Hematopoietic multipotent progenitor cell (in vitro differentiated cells): ENCODE measurements at places on chromosomes 6 and 20.

DNA sequence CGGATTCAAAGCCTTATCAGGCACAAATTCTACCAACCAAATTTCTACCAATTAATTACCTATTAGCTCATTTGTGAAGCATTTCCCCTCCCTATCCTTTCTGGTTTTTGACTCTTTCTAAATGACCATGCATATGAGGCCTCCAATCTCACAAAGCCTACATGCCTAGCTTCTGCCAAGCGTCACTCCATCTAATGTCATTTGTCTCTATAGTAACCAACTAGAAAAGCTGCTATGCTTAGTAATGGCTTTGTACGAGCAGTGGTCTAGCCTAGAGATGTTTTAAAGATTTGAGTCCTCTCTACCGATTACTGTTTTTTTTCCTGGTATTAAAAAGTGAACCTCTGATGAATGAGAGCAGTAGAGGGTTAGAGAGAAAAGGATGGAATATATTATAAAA, 4.8 kb upstream of the ASF1A start:
- no peak for DNase-seq

- peak; percentile 50 for DNase-seq
Observed at GRCh38 chr20:64079273-64080012, at the start of gene RGS19. Gene RGS19 (minus strand): TSS chr20:64079518. CDS start chr20:64076886, 2,632 bp downstream.

GRCh38 chr6:16092990-16093389, 35.9 kb upstream of the MYLIP start:
- peak; percentile 55 for DNase-seq

- no peak for DNase-seq
Observed at GRCh38 chr20:53660078-53660909, 66.7 kb upstream of the ZNF217 start.

- DNase-seq: no peak
Observed at GRCh38 chr6:143857651-143858050, 6.6 kb upstream of the ZC2HC1B start.

DNA sequence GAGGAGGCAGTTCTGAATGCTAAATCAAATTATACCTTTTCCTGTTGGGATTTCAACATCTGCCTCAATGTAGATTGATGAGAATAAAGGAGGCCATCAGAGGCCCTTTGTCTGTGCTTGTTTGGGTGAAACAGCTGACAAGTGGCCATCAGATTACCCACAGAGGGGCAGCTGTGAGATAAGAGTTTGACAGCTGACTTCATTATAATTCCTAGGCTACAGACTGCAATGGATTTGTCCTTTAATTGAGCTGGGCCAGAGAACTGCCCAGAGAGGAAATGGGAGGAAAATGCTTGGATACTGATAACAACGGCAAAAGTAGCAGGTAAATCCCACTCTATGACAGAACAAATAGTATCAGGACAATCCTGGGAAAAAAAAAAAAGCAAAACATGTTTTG, 649.4 kb downstream of the HDGFL1 start:
- DNase-seq: no peak

DNA sequence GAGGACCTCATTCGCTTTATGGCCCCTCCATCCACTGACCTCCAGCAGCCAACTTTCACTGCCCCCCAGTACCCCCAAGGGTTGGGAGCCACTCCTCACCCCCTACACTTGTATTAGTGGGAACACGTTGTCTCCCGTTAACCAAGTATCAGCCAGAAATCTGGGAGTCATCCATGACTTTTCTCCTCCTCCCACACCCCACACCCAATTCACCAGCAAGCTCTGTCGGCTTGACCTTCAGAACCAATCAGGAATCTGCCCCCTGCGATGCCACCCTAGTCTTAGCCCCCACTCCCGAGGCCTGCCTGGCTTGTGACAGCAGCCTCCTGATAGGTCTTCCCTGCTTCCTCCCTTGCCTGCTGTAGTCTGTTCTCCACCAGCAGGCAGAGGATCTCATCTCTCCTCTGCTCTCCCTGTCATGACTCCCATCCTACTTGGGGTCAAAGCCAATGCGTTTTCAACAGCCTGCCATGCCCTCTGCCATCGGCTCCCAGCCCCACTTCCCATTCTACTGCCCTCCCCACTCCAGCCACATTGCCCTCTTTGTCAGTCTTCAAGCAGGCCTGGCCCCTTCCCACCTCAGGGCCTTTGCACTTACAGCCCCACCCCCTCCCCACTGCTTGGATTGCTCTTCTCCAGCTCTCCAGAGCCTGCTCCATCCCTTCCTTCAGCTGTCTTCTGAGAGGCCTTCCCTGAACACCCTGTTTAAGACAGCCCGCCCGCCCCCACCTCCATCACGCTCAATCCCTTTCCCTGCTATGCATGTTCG, 19.4 kb downstream of the MDGA1 start:
- DNase-seq: no peak
